ENCODE measurements at places on chromosomes 7 and 10. TPM values are rescaled to one million over a fixed set of nuclear protein-coding genes. Genes with fewer than 3 reads are reported as not detected.

GRCh38 chr10:10094691-10095090 lies 923.0 kb upstream of the CELF2 start:
- no peak for ATAC-seq

GRCh38 chr10:14439451-14440259 lies 108.9 kb upstream of the FRMD4A start:
- ATAC-seq: no peak

DNA sequence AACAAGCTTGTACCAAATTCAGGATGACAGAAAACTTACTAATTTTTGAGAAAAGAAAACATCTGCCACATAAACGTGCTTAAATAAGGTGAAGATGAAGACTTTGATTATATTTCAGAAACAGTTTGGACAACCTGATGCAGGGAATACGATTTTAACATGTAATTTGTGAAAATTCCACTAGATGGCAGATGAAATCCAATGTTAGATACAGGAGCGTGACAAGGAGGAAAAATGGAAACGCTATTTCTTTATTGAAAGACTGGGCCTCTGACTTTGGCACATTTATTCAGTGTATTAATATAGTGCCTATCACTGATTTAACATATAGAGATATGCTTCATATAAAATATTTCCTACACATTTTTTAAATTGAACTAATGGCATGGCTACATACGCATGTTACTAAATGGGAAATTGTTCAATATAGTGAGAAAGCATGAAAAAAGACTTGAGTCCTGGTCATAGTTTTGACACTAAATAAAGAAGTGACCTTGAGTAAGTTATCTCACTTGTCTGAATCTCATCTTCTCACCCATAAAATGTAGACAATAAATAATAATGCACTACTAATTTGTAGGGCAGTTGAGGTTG lies 60.7 kb downstream of the CD36 start:
- no peak for ATAC-seq

DNA sequence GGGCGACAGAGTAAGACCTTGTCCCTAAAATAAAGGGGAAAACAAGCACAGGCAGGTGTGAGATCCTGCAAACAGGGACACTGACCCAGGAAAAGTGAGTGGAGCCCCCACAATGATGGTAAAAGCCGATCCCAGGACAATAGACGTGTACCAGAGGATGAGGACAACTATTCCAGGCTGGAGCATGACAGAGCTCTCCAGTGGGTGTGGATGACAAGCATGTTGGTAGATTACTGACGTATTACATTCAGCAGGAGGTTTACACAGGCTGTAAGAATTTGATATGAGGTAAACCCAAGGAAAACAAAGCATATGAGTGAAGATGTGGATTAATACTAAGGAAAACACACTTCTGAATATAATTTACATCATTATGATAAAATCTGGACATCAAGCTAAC lies 27.8 kb upstream of the SMURF1 start:
- no peak for ATAC-seq

DNA sequence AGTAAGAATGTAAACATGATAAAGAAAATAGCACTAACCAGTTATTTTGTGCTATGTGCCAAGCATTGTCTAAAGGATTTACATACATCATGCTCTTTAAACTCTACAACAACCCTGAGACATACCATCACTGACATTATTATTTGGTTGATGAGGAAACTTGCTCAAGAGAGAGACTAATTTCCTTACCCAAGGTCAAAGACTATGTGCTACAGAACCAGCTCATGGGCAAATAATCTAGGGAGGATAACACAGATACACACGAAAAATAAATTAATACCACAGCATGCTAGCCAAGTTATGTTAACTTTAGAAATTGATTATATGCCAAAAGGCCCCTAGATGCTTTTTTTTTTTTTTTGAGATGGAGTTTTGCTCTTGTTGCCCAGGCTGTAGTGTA lies 2.7 kb downstream of the ANKRD16 start:
- ATAC-seq: no peak

- no peak for ATAC-seq
Observed at GRCh38 chr10:86556933-86557649, 35.5 kb upstream of the WAPL start.

The CUBN gene
- 0.12 TPM for total RNA-seq

The PIK3AP1 gene
- 1.0 TPM for total RNA-seq

The EFCAB10 gene
- 0.20 TPM for total RNA-seq

Data from esophagus mucosa (tissue), 1 donor.